ENCODE measurements at places on chromosomes 7 and 10. TPM values are rescaled to one million over a fixed set of nuclear protein-coding genes. Genes with fewer than 3 reads are reported as not detected.

Gene PTF1A
- total RNA-seq, result not detected

Gene HTR5A
- not detected for total RNA-seq

Gene REEP3
- 18.4 TPM for total RNA-seq

Gene GTPBP4
- 29.0 TPM for total RNA-seq

Gene PODXL
- total RNA-seq, result 35.5 TPM

Gene PPP1R17
- total RNA-seq, result not detected

Gene SPDYE9
- 0.04 TPM for total RNA-seq

Gene CPA5
- total RNA-seq, result 6.3 TPM

Gene C7orf33
- 0.27 TPM for total RNA-seq

Gene TMEM178B
- total RNA-seq, result 0.62 TPM

Gene AZGP1
- 0.75 TPM for total RNA-seq

Gene OLAH
- 0.13 TPM for total RNA-seq

All from muscle of leg (tissue), 16 donors.